ENCODE measurements at places on chromosomes 7 and 10.
A peak's percentile ranks its signal among the peaks of the same experiment; 100 is the strongest.

GRCh38 chr7:7808626-7809025 lies 90.2 kb upstream of the RPA3 start:
- DNase-seq = no peak

GRCh38 chr10:94210440-94211168 lies 152.1 kb downstream of the NOC3L start:
- DNase-seq = no peak

DNA sequence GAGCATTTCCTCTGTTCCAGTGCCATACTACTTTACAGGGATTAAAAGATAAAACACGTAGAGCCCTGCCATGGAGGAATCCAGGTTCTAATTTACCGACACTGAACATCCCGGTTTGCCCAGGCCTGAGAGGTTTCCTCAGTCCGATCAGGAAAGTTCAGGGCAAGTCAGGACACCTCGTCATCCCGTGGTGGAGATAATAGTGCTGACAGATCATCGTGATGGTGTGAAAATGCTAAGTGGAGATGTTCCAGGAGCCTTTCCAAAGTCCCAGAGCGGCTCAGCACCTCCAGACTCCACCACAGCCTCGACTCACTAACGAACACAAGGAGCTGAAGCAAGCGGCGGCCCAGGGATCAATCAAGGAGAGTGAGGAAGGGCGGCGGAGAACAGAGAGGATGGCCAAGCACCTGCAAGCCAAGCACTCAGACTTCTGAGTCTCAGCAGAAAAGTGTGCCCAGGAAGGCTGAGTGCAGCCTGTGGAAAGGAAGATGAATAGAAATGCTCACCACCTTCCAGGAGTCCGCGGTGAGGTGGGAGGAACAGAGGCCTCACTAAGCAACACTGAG lies 103.7 kb upstream of the VWC2 start:
- no peak for DNase-seq

GRCh38 chr10:49179699-49180443 lies 8.3 kb downstream of the TMEM273 start:
- no peak for DNase-seq

DNA sequence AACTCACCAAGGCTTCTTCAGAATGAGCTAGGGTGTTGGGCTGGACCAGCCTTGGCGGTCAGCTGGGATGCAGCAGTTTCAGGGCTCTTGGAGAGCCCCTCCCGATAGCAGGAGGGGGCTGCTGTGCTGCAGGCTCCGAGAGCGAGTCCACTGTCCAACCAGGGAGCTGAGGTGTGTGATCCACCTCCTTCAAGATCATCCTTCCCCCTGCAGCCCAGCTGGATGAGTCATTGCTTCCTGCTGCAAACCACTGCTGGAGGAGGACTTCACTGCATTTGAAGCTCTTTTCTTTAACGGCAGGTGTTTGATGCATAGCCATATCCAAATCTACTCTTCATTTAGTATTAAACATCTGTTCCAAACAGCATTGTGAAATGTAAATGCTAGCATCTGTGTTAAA lies 54.2 kb upstream of the EBF3 start:
- no peak for DNase-seq

DNA sequence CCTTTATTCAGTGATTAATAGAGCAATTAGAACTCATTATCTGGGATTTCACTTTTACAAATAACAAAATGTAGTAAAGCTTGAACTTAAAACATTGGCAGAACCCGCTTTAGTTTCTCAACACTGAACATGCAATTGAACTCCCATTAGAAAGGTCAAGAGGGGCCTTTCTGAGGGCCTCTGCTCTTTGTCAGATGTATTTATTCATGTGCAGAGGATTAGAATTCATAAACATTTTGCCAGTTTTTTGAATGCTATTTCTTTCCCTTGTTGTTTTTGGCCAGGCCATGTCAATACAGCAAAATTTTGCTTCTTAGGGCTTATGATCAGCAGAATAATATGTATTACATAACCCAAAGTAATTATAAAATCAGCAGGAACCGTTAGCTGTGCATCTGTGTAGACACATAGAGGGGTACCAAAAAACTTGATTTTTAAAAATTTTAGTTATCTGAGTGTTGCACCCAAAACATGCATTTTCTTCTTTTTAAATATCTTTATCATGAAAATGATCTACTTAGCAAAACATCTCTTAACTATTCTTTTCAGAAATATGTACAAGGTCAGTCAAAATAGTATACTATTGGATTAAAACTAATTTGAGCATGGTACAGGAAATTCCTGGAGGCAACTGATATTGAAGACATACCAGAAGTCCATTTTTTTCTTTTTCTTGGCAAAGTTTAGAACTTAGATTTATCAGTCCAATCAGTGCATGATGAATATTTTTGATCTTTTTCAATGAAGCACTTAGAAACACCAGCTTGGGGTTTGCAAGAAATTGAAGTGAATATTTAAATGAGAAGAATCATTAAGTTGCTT lies 177.5 kb downstream of the TWIST1 start:
- DNase-seq = no peak

DNA sequence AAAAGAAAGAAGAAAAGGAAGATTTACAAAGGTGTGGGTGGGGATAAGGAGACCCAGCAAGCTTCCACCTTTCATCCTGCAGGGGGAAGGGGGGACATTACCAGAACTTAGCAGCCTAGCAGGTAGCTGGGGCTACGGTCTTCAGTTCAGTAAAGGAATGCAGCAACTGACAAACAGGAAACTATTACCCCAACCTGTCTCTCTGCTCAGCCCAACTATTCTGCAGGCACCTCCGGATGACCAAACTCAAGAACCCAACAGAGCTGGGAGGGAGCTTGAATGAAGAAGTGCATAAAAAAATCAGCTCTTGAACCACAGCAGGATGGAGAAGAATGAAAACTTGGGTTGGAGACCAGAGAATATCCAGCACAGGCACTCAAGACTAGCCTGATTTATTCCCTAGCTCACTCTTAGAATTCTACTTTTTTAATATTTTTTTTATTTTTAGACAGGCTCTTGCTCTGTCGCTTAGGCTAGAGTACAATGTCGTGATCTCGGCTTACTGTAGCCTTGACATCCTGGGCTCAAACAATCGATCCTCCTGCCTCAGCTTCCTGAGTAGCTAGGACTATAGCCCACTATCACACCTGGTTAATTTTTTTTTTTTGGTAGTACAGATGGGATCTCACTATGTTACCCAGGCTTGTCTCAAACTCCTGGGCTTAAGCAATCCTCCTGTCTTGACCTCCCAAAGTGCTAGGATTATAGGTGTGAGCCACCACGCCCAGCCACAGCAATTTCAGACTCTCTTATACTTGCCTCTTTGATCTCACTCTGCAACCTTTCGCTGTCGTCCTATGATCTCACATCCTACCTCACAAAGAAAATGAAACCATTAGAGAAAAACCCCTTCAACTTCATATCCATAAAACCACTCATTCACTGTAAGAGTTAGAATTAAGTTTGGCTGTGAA lies 18.5 kb upstream of the C10orf67 start:
- DNase-seq = no peak

GRCh38 chr10:74956555-74957111 lies 130.2 kb downstream of the KAT6B start:
- DNase-seq = no peak

GRCh38 chr7:17971411-17971810 lies 31.1 kb upstream of the SNX13 start:
- no peak for DNase-seq

GRCh38 chr10:71008150-71008549 lies 119.8 kb upstream of the PCBD1 start:
- no peak for DNase-seq

DNA sequence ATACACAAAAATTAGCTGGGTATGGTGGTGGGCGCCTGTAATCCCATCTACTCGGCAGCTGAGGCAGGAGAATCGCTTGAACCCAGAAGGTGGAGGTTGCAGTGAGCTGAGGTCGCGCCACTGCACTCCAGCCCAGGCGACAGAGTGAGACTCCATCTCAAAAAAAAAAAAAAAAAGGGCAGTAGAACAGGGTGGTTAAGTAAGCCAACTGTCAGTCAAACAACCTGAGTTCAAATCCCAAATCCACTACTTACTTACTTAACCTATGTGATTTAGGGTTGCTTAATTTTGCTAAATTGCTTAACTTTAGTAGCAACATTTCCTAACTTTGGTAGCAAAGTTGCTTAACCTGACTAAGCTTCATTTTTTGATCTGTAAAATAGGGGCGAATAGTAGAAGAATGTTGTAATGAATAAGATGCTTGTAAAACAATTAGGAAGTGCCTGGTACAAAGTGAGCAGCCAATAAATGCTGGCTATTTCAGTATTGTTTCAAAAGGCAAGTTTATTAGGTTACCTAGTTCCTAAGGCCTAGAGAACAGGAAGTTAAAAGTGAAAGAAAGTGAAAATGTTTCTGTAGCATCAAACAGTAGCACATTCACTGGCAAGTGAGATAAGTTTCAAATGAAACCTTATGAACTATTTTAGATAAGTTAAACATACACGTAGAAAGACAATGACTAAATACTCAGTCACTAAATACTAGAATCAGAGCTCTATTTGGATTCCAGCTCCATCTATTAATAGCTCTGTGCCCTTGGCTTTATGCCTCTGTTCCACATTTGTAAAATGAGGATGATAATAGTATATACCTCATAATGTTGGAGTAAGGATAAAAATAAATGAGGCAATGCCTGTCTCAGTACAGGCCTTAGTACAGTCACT lies 64.3 kb downstream of the HOXA1 start:
- DNase-seq = no peak

DNA sequence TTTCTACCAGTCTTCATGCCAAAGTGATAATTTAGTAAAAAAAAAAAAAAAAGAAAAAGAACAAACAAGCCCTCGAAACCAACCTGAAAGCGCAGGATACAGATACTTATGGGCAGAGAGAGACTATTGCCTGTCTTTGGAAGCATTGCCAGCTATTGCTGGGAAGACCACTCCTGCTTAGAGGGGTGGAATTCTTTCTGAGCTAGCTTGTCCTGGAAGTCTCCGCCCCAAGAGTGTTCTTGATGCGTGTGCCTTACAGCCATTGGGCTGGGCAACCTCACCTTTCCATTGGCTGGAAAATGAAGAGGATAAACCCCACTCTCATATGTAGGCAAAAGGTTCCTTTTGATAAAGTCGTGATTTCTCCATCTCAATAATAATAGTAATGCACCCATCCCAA lies 19.9 kb upstream of the INSYN2A start:
- DNase-seq = no peak

DNA sequence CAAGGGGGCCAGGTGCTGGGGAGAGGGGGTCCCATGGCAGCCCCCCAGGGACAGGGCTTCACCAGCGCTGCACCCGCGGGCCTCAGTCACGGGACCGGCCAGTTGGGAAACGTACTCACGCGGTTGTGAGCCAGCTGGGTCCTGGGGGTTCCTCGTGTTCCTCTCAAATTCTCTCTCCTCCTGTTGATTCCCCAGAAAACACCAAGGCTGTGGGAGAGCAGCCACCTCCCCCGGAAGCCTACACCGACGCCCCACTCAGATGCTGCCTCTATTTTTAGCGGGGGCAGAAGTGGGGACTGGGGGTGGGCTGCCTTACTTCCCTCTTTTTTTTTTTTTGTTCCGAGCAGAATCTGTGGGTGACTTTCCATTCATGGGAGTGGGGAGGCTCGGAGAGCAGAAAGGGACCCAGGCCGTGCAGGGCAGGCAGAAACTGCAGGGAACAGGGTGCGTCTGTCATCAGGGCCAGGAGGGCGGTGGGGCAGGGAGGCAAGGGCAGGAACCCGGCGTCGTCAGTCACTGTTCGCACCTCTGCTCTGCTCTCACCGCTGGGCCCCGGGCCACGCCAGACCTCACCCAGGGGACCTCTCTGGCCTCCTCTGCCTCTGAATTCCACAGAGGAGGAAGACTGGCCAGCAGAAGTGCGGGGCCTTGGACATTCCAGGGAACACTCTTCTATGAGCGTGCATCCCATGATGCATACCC lies 63.1 kb downstream of the CARD11 start:
- DNase-seq = no peak

DNA sequence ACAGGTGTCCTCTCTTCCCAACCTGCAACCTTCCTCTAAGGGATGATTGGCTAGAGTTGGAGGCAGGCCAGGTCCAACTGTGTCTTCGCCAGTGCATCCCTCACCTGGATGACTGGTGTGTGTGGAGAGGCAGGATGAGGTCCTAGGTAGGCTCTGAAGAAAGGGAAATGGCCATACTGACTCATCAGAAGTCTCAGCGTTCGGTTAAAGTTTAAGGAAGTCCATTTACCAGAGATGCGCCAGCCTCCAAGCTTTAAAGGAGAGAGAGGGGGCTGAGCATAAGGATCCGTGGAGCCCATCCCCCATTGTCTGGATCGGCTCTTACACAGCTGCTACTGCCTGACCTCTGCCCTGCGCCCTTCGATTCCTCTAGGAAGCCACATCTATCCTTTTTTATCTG lies 4.4 kb downstream of the KEL start:
- no peak for DNase-seq

DNA sequence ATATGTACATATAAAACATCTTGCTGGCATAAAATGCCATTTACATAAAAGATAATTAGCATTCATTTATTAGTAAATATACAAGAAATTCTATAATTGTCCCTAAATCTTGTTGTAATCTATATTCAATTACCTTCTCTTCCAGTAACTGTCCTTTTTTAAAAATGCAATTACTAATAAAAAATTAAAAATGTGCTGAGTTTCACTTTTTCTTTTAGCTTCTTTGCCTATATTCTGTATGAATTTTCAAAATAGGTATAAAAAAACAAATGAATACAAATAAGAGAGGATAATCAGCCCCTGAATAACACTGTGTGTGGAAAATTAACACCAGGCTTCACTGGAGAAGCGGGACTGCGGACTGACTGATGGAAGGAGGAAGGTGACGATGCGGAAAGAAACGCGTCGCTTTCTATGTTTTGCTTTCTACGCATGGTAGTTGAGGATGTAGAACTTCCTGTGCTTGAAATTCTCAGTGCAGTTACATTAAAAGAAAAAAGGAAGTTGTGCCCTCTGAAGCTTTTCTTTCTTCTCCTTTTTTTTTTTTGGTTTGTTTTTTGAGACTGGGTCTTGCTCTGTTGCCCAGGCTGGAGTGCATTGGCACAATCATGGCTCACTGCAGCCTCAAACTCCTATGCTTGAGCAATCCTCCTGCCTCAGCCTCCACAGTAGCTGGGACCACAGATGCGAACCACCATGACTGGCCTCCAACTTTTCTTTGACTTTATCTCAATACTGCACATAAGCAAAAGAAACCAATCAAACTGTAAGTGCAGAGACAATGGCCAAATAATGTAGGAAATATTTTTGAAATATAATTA lies 7.4 kb upstream of the ZMYND11 start:
- peak; percentile 61 for DNase-seq

GRCh38 chr10:77911535-77912123 lies 14.9 kb downstream of the DLG5 start:
- no peak for DNase-seq

DNA sequence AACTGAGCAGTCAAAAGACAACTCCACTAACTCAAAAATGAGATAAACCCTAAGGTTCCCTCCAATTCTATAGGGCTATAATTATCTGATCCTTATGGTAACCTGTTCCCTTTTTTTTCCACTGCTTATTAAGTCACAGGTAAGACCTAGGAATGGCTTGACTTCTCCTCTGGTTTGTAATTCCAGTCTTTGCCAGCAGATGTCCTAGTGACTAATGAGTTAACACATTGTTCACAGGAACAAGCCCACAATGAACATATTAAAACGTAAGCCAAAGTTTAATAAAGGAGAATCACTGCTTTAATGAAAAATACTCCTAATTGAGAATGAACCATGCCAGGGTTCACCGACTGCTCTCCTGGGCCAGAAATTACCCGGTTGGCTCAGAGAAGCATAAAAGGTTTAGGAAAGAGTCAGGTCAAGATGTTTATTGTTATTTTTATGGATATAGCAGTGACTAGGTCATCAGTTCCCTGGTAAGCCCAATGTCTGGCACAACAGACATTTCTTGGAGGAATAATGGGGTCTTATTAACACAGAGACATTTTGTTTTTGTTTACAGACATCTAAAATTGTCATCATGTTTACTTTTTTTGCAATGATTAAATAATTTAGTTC lies 120.1 kb downstream of the ELAPOR2 start:
- peak; percentile 42 for DNase-seq

- no peak for DNase-seq
These were observed 14.8 kb downstream of the USP54 start for GRCh38 chr10:73576178-73576889.

Measured in kidney capillary endothelial cell (primary cell).